Stimulated activated CD4-positive, alpha-beta T cell treated with anti-CD3 and anti-CD28 coated beads, TNF-alpha, amount 100 ng/mL, for 4 hours (primary cell): ENCODE measurements at places on chromosomes 6 and 20.

GRCh38 chr6:132084811-132085509 is 133.8 kb upstream of the CCN2 start:
- no peak for DNase-seq

DNA sequence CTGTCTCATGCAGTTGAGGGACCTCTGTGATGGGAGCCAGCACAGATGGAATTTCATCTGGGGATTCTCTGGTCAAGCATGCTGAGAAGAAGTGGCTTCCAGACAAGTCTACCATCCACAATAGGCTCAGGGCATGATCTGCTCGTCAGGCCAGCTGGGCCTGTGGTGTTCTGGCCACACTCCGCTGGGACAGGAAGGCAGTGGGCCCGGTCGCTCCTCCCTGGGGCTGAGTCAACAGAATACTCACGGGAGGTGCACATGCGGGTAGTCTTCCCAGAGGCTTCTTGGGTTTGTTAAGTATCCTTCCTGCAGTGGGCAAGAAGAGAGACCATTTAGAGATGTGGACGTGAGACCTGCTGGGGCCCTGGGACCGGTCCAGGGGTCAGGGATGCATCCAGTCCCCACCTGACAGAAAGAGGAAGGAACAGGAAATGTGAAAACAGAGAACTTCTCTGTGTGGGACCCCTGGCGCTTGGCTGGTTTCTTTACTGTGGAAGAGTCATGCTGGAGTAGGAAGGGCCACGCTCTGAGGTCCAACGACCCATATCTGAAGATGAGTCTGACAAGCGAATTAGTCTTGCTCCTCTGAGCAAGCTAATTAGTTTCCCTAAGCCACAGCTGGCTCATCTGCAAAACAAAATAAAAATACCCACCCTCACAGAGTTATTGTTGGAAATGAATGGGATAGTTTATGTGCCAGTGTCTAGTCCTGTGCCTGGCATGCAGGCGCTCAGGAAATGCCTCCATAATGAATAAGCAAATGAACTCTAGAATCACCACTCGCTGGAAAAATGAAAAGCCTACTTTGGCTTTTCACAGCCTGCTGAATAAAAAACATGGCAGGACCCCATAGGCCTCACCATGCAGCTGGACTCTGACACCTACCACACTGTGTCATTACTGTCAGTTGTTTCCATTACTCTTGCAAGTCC is 67.3 kb downstream of the TRAM2 start:
- DNase-seq: no peak

DNA sequence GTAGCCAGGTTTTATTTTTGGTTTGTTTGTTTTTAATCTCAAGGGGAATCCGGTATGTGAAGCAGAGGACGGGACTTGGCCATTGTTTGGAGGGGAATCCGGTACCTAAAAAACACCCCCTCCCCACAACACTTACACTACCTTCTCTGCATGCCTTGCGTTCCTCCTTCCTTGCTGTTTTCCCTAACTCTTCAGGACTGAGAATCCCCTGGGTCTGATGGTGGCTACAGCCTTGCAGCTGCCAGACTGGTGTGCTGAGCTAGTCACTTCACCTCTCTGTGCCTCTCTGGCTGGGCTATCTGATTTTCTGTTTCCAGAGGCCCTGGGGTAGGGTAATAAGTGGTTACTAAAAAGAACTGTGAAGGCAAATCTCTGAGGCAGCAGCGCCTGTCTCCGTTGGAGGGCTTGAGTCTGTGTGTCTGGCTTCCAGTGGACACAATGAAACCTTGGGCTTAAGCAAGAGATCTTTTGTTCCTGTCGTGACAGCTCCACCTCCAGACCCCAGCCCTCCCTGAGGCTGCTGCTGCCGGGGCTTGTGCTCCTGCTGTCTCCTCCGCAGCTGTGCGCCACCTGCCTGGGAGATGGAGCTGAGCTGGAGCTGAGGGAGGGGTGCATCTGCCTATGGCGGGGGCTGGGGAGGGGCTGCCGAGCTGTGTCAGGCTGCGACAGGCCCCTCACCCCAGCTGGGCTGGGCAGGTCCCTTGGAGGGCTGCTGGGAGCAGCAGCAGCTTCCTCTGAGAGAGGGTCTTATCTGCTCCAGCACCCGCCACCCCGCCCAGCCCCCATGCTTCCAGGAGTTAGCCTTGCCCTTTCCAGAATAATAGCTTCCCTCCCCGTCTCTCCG is 65.8 kb upstream of the CCDC167 start:
- DNase-seq: no peak

GRCh38 chr20:17229256-17229655 is 2.4 kb downstream of the PCSK2 start:
- DNase-seq: no peak

DNA sequence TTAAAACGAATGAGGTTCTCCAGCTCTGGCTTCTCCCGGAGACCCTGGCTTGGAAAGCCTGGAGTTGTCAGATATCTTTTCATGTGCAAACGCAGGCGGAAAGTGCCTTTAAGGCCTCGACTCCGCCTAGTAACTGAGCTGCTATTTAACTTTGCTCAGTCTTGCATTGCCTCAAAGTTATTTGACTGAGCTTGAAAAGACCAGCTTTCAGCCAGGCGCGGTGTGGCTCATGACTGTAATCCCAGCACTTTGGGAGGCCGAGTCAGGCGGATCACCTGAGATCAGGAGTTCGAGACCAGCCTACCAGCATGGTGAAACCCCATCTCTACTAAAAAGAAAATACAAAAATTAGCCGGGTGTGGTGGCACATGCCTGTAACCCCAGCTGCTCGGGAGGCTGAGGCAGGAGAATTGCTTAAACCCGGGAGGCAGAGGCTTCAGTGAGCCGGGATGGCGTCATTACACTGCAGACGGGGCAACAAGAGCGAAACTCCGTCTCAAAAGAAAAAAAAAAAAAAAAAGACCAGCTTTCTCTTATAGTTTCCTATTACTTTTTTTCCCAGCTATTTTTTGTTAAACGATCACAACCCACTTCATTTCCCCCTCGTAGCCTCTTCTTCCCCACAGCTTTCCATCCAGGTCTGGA is 1.9 kb downstream of the GCNT2 start:
- DNase-seq: no peak

DNA sequence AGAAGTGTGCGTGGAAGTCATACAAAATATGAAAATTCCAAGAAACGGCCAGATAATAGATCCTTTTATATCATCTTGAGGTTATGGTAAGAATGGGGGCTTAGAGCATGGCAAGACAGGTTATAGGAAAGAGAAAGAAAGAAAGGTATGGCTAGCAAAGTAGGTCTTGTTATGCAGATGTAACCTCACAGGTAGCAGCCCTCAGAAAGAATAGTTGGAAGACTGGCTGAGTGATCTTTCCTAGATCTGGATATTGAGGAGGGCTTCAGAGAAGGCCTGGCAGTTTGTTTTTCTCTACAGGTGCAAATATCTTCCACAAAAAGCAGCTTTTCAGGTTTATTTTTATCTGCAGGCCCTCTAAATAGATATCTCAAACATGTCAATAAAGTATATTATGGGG is 679.5 kb downstream of the KHDRBS2 start:
- DNase-seq: no peak

DNA sequence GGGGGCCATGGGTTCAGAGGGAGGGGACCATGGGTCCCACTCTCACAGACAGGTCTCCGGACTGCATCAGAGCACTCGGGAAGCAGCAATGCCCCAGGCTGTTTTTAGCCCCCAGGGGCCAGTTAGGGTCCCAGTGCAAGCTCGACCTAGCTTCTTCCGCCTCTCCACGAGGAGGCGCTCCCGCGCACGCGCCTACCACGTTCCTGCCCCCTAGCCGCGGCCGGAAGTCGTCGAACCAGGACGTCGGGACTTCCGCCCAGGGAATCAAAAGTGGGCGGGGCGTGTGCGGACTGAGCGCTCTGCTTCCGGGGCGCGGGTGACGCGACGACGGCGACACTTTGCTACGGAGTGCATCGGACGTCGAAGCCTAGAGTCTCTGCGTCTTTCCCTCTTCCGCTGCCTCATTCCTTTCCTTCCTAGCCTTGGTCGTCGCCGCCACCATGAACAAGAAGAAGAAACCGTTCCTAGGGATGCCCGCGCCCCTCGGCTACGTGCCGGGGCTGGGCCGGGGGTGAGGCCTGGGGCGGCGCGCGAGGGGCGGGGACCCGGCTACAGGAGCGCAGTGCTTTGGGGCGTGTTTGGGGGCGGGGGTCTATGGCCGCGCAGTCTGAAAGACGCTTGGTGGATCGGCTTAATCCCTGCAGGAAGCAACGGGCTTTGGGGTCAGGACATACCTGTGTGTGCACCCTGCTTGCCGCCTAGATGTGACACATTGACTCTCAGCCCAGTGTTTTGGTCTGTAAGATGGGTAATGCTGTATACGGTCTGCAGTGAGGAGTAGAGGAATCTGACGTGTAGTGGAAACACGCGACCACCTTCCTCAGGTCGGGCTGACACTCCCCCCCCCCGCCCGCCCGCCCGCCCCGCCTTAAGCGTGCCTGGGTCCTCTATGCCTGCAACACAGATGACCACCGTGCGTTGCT is at the start of gene PRPF6:
PRPF6 (plus strand) TSS at position 327 of the 923 bp plus-strand sequence; CDS start at position 441, 114 bp downstream.
- peak; percentile 93 for DNase-seq

DNA sequence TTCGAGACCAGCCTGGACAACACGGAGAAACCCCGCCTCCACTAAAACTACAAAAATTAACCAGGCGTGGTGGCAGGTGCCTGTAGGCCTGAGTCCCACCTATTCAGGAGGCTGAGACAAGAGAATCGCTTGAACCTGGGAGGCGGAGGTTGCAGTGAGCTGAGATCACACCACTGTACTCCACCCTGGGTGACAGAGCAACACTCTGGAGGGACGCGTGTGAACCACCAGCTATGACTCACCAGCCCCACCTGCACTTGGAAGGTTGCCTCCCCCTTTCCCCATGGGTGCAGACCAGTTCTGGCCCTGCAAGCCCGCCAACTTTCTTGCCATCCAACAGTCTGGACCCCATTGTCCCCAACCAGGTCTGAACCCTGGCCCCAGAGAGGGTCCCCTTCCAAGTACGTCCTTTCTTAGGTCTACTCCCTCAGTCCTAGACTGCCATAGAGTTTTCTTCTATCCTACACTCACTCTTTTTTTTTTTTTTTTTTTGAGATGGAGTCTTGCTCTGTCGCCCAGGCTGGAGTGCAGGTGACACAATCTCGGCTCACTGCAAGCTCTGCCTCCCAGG is 29.2 kb downstream of the ATP9A start:
- DNase-seq: no peak

DNA sequence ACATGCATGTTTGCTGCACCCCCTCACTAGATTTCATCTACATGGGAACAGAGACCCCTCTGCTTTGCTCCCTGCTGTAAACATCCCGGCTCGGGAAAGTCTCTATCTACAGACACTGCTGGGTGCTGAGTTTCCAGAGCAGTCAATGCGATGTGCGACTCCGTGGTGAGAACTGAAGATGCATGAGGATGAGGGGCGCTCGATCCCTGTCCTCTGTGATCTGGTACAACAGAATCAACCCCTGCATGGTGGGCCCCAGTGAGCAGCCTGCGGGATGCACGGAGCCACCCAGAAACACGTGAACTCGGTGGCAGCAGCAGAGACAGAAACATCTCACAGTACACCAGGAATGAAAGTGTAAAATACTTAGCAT is 83.1 kb downstream of the THBS2 start:
- no peak for DNase-seq
